ENCODE measurements at places on chromosomes 12 and 14. TPM values are rescaled to one million over a fixed set of nuclear protein-coding genes. Genes with fewer than 3 reads are reported as not detected.

DNA sequence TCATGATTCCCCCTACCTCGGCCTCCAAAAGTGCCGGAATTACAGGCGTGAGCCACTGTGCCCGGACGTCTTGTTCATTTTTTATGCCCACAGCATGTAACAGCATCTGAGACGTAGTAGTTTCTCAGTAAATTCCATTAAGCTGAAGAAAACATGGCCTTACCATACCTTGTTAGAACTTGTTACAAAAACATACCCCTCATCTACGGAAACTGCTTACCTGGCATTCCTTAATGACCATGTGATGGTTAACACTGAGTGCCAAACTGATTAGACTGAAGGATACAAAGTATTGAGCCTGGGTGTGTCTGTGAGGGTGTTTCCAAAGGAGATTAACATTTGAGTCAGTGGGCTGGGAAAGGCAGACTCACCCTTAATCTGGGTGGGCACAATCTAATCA lies 186.8 kb downstream of the CEP128 start:
- DNase-seq: no peak

- no peak for DNase-seq
These were observed 64.5 kb upstream of the ARHGAP5 start for GRCh38 chr14:32012571-32012970.

DNA sequence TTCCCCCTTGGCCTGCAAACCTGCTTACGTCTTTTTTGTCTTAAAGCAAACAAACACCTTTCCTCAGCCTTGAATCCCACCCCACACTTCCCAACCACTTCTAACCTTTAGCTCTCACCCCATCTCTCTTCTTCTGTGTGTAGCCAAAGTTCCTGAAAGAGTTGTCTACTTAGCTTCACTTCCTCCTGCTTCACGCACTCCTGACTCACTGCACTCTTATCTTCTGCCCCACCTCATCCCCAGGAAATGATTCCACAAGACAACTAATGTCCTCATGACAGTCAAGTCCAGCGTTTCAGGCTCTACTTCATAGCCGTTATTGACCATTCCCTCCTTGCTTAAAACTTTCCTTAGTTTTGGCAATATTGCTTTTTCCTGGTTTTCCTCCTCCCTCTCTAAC lies 22.4 kb downstream of the EIF2B2 start:
- no peak for DNase-seq

DNA sequence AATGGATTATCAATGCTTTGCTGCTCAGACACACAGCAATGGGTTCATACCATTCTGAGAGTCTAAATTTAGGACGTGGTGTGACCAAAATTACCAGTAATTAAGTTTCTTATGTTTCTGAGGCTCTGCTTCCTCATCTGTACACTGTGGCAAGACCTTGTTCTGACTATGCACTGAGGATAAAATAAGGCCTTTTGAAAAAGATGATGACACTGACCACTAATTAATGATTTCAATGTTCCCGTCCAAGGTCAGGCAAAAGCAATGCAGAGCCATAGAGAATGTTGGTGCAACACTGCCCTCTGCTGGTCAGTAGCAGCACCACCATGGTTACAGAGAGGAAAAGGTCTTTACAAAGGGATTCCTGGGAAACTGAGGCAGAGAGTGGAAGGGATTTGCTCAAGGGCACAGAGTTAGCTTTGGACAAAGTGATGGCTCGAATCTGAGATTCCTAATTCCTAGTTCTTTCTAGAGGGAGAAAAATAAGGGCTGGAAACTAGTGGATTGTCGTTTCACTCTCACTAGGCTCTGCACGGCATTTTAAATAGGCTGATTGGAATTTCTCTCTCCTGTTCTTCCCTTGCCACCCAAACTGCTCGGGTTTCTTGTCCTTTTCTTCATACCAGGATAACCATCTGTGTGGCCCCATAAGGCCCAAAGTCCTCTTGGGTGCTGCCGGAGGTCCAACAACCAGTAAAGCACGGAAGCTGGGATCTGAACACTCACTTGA lies 22.3 kb upstream of the P2RX7 start:
- DNase-seq: peak; percentile 59

- no peak for DNase-seq
These were observed 216.5 kb downstream of the PHLDA1 start for GRCh38 chr12:75814851-75815754.

DNA sequence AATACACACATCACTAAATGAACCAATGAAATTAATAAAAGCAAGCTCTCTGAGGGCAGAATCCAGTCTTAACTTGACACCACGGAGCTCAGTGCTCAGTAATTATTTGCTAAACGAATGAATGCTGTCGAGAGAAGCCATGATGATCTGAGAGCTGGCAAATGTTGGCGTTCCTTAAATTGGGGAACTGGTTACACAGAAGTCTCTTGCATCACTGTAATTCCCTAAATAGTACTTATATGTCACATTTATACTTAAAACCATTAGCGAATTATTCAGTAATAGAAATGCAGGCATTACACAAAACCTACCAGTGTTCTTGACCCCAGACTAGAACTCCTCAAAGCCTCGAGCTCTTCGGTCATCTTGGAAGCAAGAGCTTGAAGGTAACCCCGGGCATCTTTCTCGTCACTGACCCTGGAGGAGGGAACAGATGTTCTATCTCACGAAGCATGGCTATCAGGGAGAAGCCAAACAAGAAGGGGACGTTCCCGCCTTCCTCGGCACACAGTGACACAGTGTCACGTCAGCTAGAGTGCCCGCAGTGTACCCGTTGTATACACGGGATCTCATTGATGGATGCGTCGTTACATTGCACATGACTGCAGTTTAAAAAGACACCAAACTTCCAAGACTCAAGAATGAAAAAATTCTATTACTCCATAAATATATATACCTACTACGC lies 43.6 kb downstream of the AMN start:
- no peak for DNase-seq

DNA sequence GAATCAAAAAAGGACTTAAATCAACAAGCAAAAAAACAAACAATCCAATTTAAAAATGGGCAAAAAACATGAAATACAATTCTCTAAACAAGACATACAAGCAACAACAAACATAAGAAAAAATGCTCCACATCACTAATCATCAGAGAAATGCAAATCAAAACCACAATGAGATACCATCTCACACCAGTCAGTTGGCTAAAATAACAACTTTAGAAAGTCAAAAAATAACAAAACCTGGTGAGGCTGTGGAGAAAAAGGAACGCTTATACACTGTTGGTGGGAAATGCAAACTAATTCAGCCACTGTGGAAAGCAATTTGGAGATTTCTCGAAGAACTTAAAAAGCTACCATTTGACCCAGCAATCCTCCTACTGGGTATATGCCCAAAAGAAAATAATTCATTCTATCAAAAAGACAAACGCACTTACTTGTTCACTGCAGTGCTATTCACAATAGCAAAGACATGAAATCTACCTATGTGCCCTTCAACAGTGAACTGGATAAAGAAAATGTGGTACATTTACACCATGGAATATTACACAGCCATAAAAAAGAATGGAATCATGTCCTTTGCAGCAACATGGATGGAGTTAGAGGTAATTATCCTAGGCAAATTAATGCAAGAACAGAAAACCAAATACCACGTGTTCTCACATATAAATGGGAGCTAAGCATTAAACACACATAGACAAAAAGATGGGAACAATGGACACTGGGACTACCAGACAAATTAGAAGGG lies 26.9 kb downstream of the PRKD1 start:
- no peak for DNase-seq

- DNase-seq: no peak
These were observed 238.0 kb upstream of the FOXN3 start for GRCh38 chr14:89654998-89655397.

GRCh38 chr14:54894995-54895394 lies 7.6 kb downstream of the GCH1 start:
- no peak for DNase-seq

DNA sequence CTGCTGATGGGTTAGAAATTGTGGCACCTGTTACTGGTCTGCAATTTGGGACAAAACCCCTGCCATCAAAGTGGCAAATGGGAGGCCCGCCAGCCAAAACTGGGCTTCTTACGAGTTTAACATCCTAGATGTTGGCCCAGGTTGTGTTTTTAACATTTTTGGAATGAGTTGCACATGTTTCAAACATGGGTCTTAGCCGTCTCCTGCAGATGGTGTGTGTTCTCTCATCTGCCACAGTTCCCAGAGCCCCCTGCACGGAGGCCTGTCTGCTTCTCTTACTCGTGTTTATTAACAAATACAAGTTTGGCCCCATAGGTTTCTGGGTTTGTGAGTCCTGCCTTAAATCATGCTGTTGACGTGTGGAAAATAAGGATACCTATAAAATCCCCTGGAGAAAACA lies 46.5 kb downstream of the CACNA2D4 start:
- no peak for DNase-seq

GRCh38 chr12:116039081-116039480 lies 238.4 kb downstream of the MED13L start:
- no peak for DNase-seq

GRCh38 chr12:2411616-2412304 lies 359.0 kb downstream of the CACNA1C start:
- no peak for DNase-seq

GRCh38 chr14:57323721-57324120 lies 55.0 kb downstream of the AP5M1 start:
- no peak for DNase-seq

DNA sequence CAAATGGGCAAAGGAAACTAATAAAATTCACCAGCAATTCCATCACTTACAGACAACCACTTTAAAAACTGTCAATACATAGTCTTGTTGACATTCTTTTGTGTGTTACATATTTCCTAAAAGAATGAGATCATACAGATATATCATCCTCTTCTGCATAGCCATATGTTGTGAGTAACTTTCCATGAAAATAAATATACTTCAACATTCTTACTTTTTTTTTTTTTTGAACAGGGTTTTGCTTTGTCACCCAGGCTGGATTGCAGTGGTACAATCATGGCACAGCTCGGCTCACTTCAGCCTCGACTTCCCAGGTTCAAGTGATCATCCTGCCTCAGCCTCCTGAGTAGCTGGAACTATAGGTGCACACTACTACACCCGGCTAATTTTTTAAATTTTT lies 20.9 kb downstream of the ZC2HC1C start:
- no peak for DNase-seq

The PZP gene
- not detected for total RNA-seq
